ENCODE measurements at places on chromosomes 5 and 9. TPM values are rescaled to one million over a fixed set of nuclear protein-coding genes. Genes with fewer than 3 reads are reported as not detected.

Gene PRLR
- total RNA-seq = 0.34 TPM

Gene ZNF658
- total RNA-seq = 6.2 TPM

Gene PIP5K1B
- not detected for total RNA-seq

Gene LCN15
- not detected for total RNA-seq

Gene MEF2C
- 29.0 TPM for total RNA-seq

Gene CNTLN
- total RNA-seq = 13.3 TPM

Gene PROB1
- 0.34 TPM for total RNA-seq

Gene IRGM
- total RNA-seq = not detected

Gene ANKRD33B
- total RNA-seq = under 0.01 TPM

Gene IFNA2
- total RNA-seq = not detected

Gene C5orf52
- not detected for total RNA-seq

Gene BNC2
- 67.4 TPM for total RNA-seq

Gene ZNF454
- total RNA-seq = not detected

Gene FREM1
- total RNA-seq = under 0.01 TPM

Gene TMC1
- not detected for total RNA-seq

Gene CEL
- total RNA-seq = under 0.01 TPM

Gene PCDHA1
- not detected for total RNA-seq

Gene BAAT
- under 0.01 TPM for total RNA-seq

Gene IRX1
- 6.9 TPM for total RNA-seq

Gene PCDHGA3
- 2.9 TPM for total RNA-seq

Gene MAPK9
- 26.4 TPM for total RNA-seq

Gene FBXW5
- total RNA-seq = 186 TPM

Gene THBS4
- under 0.01 TPM for total RNA-seq

Gene GRM6
- not detected for total RNA-seq

Gene GOLM1
- total RNA-seq = 67.2 TPM

Gene PCDHB6
- total RNA-seq = not detected

Gene CRB2
- total RNA-seq = not detected

Gene ANP32B
- 17.3 TPM for total RNA-seq

Gene EPB41L4A
- 8.0 TPM for total RNA-seq

Gene ORM1
- not detected for total RNA-seq

Gene FOXD4L3
- not detected for total RNA-seq

Gene CARD9
- total RNA-seq = under 0.01 TPM

Gene PCDHA13
- not detected for total RNA-seq

Gene LTC4S
- total RNA-seq = not detected

Gene OSMR
- 29.0 TPM for total RNA-seq

Gene PCA3
- 0.15 TPM for total RNA-seq

Gene C9orf152
- not detected for total RNA-seq

Gene DCTN4
- total RNA-seq = 57.8 TPM

Gene CLIC3
- not detected for total RNA-seq
